ENCODE measurements at places on chromosomes 5 and 9. TPM values are rescaled to one million over a fixed set of nuclear protein-coding genes. Genes with fewer than 3 reads are reported as not detected.

DNA sequence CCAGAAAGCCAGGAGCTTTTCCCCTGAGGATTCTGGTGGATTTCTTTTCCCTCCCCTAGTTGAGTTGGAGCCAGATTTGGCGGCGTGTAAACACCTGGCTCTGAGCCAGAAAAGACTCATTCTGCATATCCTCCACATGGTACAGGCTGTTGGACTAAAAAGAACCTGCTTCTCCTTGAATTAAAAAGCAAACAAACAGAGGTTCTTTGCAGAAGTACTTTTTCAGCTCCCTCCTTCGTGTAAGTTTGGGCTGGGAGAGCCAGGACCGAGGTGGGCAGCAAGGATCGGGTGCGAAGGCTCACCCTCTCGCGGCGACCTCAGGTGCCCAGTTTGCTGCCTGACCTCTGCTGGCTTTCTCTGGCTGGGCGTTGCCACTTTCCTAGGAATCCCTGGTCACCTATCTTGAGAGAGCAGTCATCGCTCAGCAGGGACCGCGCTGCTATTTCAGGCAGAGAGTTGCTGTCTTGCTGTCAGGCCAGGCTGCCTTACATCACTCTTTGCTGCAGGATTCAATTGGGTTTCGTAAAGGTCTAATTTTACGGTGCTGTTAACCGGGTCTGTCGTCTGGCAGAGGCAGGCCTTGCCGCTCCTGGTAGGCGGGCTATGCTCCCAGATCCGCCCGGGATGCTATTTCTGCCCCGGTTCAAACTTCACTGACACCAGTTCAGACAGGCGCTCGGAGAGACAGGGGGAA, 3.2 kb downstream of the PAPPA start:
- peak overlapping the region; percentile 46 for H3K4me3 ChIP-seq
- H3K27ac ChIP-seq: peak overlapping the region; percentile 76
- peak; percentile 78 for DNase-seq
- no peaks in the 10 kb centered on the region for H3K27me3 ChIP-seq

GRCh38 chr9:113156880-113157279, 6.1 kb downstream of the SLC31A2 start:
- DNase-seq: no peak
- no peaks in the 10 kb centered on the region for H3K27me3 ChIP-seq
- H3K27ac ChIP-seq: no peak overlapping the region
- H3K36me3 ChIP-seq: peaks cover 14% of the 10 kb centered on the region
- no peak overlapping the region for H3K4me3 ChIP-seq
- peaks cover 9% of the 10 kb centered on the region for H3K4me1 ChIP-seq

DNA sequence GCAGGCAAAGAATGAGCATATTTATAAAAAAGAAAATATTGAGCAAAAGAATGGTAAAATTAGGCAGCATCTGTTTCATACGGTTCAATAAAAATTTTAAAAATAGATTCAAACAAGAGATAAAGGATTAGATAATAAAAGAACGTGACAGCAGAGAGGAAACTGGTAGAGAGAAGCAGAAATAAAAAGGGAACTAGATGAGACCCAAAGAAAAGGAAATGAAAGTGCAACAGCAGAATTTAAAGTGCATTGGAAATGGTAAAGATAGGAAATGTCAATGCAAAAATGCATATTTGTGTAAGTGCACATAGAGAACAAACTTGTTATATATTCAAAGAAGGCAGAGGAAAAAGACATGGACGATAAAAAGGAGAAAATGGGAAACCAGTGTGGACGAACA, 70.2 kb downstream of the SUSD1 start:
- no peak overlapping the region for H3K27ac ChIP-seq
- no peak overlapping the region for H3K4me3 ChIP-seq
- no peaks in the 10 kb centered on the region for H3K27me3 ChIP-seq

DNA sequence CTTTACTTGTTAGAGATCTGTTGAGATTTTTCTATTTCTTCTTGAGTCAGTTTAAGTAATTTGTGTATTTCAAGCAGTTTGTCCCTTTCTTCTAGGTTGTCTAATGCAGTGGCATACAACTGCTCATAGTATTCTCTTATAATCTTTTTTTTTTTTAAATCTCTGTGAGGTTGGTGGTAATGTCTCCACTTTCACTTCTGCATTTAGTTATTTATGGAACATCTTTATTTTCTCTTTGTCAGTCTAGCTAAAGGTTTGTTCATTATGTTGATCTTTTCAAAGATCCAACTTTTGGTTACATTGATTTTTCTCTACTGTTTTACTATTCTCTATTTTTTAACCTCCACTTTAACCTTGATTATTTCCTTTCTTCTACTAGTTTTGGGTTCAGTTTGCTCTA, 13.8 kb downstream of the FOXE1 start:
- H3K36me3 ChIP-seq: no peaks in the 10 kb centered on the region
- H3K4me1 ChIP-seq: no peaks in the 10 kb centered on the region
- peaks cover 39% of the 10 kb centered on the region for H3K27me3 ChIP-seq
- no peak for DNase-seq

- H3K4me1 ChIP-seq: no peaks in the 10 kb centered on the region
- no peak overlapping the region for H3K4me3 ChIP-seq
- H3K27me3 ChIP-seq: peaks cover 11% of the 10 kb centered on the region
These were observed 160.6 kb downstream of the ZDHHC21 start for GRCh38 chr9:14532456-14533115.

GRCh38 chr9:128203024-128203706, at the start of gene DNM1:
Gene DNM1, plus strand, starts transcription at chr9:128203379. Its CDS starts 92 bp downstream, at chr9:128203471.
- peak within 1 kb of the TSS; percentile 74 for H3K4me3 ChIP-seq
- no peaks in the 10 kb centered on the region for H3K4me1 ChIP-seq
- peak; percentile 54 for DNase-seq
- H3K36me3 ChIP-seq: no peaks in the 10 kb centered on the region

GRCh38 chr9:93076792-93077128, 18.3 kb downstream of the SUSD3 start:
- H3K27me3 ChIP-seq: no peaks in the 10 kb centered on the region
- no peak overlapping the region for H3K27ac ChIP-seq
- no peak for DNase-seq
- H3K4me1 ChIP-seq: peaks cover 10% of the 10 kb centered on the region

DNA sequence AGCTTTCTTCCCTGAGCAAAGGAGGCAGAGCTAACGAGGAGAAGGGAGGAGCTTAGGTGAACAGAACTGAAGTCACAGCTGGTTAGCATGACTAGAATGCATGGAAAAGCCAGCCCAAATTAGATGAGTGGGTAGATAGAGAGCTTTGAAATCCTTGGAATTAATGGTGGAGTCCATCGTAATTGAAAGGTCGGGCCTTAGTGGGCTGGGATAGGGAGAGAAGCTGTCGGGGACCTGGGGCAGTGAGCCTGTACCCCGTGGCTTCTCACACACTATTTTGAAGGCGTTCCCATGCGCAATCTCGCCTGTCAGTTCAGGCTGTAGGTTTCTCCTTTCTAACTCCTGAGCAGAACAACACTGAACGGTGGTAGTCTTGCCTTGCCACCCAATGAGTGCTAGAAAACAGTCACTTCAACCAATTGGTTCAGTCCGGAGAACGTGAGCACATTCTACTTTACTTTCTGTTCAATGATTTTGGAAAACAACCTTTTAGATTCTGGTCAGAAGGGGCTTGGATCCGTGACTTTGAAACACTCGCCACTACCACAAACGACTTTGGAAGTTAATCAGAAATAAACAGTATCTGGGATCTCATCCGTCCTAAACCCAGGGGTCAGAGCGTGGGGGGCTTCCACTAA, 655 bp upstream of the RAI14 start:
- H3K36me3 ChIP-seq: no peaks in the 10 kb centered on the region
- H3K27me3 ChIP-seq: no peaks in the 10 kb centered on the region
- H3K4me3 ChIP-seq: peak overlapping the region; percentile 99
- peak overlapping the region; percentile 97 for H3K27ac ChIP-seq
- H3K4me1 ChIP-seq: peaks cover 12% of the 10 kb centered on the region

GRCh38 chr9:35322075-35322885, 160.5 kb downstream of the UNC13B start:
- H3K27ac ChIP-seq: no peak overlapping the region
- no peak overlapping the region for H3K4me3 ChIP-seq
- no peaks in the 10 kb centered on the region for H3K4me1 ChIP-seq
- H3K27me3 ChIP-seq: no peaks in the 10 kb centered on the region
- no peak for DNase-seq

DNA sequence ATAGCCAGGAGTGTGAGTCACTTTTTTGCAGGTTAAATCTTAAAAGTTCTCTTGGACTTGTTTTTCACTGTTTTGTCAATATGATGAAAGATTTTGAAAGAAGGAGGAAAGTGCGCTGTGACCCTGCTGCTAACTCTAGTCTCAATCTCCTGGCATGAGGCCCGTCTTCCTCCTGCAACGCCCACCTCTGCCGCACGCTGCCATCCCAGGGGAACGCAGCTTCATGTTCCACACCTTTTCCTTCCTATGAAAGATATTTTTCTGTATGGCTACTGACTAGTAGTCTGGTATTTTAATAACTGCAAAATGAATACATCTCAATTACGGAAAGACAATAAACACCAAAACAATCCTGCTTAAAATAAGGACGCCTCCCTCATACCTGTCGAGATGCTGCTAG, 8.3 kb downstream of the PPIC start:
- H3K4me1 ChIP-seq: no peaks in the 10 kb centered on the region
- DNase-seq: no peak
- peaks cover 24% of the 10 kb centered on the region for H3K36me3 ChIP-seq
- H3K27ac ChIP-seq: no peak overlapping the region

DNA sequence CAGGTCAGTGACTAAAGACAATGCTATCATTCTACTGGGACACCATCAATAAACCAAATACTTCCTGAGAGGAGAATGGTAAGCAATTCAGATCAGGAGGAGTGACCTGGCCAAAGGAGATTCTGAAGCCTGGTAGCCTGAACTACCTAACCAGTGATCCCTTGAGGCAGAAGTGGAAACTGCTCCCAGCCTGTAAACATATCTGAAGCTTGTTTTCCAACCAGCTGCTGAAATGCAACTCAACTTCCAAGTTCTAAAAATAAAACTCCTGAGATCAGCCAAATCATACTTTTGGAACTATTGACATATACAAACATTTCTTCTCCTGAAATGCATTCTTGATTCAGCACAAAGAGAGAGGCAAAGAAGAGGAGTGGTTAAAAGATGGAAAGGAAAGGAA, 204.1 kb downstream of the EBF1 start:
- DNase-seq: no peak
- no peak overlapping the region for H3K4me3 ChIP-seq
- no peak overlapping the region for H3K27ac ChIP-seq
- H3K36me3 ChIP-seq: no peaks in the 10 kb centered on the region
- no peaks in the 10 kb centered on the region for H3K4me1 ChIP-seq

GRCh38 chr5:155655569-155655968, 642.0 kb downstream of the KIF4B start:
- no peaks in the 10 kb centered on the region for H3K27me3 ChIP-seq
- DNase-seq: no peak
- H3K27ac ChIP-seq: no peak overlapping the region
- H3K4me1 ChIP-seq: no peaks in the 10 kb centered on the region
- no peaks in the 10 kb centered on the region for H3K36me3 ChIP-seq

- no peaks in the 10 kb centered on the region for H3K27me3 ChIP-seq
- H3K4me1 ChIP-seq: no peaks in the 10 kb centered on the region
- H3K27ac ChIP-seq: no peak overlapping the region
- peak; percentile 32 for DNase-seq
These were observed 140.1 kb downstream of the COX7C start for GRCh38 chr5:86757824-86758223.

- no peak overlapping the region for H3K4me3 ChIP-seq
- H3K4me1 ChIP-seq: peaks cover 4% of the 10 kb centered on the region
- no peak overlapping the region for H3K27ac ChIP-seq
- no peaks in the 10 kb centered on the region for H3K36me3 ChIP-seq
These were observed 72.9 kb downstream of the PTCD2 start for GRCh38 chr5:72393052-72393451.

PCDHB13 gene
- total RNA-seq: 0.18 TPM

DNAJB5 gene
- 14.9 TPM for total RNA-seq

PCDHA9 gene
- under 0.01 TPM for total RNA-seq

PGM5 gene
- 14.7 TPM for total RNA-seq

SHROOM1 gene
- total RNA-seq: 1.4 TPM

ADGRV1 gene
- under 0.01 TPM for total RNA-seq

LCNL1 gene
- total RNA-seq: not detected

All from IMR-90 (cell line).